Right forelimb (tissue), 1 donor: ENCODE measurements at places on chromosomes 12 and 14.
A peak's percentile ranks its signal among the peaks of the same experiment; 100 is the strongest.

DNA sequence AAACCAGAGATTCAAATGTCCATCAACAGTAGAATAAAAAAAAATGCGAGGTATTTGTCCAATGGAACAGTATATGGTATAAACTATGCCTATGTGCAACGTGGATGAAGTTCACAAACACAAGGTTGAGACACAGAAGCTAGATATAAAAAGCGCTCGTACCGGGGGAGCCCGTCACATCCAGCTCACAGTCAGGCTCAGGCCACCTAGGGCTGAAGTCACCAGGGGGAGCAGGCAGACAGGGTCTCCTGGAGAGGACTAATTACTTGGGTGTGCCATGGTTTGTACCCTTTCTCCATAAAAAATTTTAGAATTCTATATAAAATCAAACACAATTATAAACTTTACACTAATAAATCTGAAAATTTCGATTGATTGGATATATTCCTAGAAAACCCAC is 13.6 kb downstream of the AHNAK2 start:
- DNase-seq = no peak

DNA sequence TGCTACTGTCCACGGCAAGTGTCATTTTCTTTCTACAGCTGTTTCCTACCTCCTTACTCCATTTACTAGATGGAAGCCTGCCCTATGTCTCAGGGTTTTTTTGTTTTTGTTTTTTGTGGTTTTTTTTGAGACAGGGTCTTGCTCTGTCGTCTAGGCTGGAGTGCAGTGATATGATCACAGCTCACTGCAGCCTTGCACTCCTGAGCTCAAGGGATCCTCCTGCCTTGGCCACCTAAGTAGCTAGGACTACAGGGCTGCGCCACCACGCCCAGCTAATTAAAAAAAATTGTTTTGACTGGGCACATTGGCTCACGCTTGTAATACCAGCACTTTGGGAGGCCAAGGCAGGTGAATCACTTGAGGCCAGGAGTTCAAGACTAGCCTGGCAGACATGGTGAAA is 14.7 kb downstream of the TUBA1A start:
- DNase-seq = no peak

DNA sequence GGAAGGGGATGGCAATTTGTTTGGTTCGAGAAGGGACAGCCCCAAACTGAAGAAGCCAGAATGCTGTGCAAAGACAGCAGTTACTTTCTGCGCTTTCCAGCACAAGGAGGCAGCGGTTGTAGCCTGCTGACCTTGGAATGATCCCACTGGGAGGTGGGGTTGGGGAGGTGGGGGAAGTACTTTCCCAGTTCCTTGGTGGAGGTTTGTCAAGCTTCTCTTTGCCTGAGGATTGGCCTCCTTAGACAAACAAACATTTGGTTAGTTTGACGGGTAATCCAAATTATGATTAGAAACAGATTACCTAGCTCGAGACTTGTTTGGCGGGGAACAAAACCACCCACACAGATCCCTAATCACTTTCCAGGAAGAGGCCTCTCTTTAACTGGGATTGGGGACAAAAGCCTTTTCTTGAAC is 79.1 kb upstream of the EGLN3 start:
- peak; percentile 77 for DNase-seq

- no peak for DNase-seq
Measured at GRCh38 chr12:38391007-38391406, 74.4 kb downstream of the ALG10B start.

DNA sequence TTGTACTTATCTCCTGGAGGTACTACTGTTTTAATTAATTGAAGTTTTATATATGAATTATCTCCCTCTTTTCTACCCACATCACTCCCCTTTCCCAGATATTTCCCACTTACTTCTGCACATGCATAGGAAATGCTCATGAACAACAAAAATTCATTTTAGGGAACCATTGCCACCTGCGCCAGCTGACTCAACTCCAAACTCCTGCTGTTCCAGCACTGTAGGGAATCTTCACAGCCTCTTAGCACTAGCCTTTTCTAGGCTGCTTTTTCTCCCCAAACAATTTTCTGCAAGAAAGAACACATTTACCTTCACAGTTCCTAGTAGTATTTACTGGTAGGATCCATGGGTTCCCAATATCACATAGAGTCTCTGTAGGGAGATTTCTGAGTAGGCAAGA is 268.4 kb downstream of the LRFN5 start:
- DNase-seq = no peak

DNA sequence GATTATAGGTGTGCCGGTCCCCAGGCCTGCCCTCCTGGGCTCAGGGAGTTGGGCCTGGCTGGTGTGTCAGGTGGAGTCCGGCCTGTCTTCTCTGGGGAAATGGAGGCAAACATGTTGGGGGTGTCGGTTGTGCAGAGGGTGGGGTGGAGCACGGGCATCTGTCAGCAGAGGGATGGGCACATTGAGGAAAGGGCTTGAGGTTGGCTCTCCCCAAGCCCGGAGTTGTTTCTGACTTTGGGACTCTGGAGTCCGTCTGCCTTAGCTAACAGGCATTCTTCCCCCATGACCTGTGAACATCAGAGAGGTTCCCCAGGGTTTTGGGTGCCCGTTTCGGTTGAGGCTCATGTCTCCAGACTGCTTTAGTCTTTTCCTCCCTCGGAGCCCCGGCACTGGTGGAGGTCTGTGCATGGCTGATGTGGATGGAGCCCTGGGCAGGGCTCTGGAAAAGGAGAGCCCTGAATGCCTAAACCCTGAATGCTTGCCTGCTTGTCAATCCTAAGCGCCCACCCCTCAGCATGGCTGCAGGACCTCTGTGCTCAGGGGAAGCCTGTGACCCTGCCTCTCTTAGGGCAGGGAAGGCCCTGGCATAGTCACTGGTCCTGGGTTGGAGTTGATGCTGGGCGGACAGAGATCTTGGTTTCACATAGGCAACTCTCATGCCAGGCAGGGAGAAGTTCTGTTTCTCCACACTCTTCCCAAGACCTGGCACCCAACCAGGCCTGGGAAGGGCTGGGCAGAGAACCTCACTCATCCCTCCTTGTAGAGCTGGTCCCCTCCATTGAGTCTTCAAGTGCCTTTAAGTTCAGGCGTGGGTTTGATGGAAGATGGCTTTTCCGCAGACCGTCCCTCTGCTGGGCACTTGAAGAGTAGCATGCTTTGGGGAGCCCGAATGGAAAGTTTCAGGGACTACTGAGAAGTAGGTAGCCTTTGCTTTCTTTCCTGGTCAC is 12.9 kb downstream of the NYNRIN start:
- DNase-seq = no peak

DNA sequence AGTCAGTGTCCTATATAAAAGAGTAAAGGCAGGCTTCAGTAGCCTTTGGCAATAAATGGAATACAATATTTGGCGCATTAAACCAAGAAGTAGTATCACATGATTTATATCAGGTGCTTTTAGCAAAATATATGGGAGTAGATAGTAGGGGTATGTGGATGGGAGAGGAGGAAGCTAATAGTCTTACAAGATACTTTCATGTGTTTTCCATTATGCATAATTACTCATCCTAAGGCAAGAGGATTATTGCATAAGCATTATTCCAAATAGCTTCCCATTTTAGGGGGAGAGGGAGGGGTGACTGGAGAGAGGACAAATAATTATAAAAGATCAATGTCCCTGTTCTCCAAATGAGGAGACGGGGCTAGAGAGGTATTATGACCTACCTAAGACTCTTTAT is 104.3 kb downstream of the DUSP6 start:
- no peak for DNase-seq

- no peak for DNase-seq
Measured at GRCh38 chr14:74619672-74620131, 7.7 kb upstream of the LTBP2 start.

- no peak for DNase-seq
Measured at GRCh38 chr12:80293759-80294158, 150.3 kb upstream of the PTPRQ start.

- DNase-seq = no peak
Measured at GRCh38 chr12:46387670-46388069, 15.1 kb upstream of the SLC38A2 start.

DNA sequence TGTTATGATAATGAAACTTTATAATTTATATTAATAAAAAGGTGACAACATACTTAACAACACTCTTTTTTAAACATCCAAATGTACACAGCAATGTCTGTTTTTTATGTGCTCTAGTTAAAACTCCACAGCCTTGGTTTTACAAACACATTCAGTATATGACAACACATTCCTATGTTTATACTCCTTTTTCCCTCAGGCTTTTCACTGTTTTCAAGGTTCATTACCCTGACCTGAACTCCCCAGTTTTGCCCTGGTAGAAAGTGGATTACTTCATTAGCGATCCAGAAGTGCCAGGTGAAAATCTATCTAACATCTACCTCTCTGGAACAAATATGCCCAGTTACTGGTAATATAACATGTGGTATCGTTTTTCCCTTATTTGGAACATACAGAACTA is 340.2 kb upstream of the DDHD1 start:
- no peak for DNase-seq

- no peak for DNase-seq
Measured at GRCh38 chr12:108328420-108328819, 10.7 kb downstream of the CMKLR1 start.

DNA sequence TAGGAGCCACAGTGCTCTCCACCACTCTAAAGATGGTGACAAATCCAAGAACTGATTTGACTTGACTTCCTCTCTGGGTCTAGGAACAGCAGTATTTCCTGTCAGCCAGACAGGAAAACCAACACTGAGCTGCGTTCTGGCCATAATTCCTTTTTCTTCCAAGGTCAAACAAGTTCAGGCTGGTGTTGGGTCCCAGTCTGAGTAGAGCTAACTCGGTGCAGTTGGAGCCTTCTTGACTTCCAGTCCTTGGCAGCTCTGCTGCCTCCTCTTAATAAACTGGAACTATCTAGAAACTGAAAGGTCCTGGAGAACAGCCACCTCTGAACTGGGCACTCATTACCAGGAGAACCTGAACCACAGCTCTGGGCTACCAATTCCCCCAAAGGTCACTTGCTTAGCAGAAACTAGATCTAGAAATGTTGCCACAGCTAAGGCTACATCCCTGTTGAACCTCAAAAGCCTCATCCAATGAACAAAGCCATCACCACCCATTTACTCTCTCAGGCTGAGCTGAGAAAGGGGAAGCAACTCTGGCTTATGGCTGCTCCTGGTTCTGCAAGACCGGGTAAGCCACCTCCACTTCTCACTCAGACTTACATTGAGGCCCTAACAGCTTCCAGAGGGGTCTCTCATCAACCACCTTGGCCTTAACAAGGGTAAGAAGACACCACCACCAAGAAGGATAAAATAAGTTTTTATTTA is 27.7 kb downstream of the MAX start:
- DNase-seq = no peak

DNA sequence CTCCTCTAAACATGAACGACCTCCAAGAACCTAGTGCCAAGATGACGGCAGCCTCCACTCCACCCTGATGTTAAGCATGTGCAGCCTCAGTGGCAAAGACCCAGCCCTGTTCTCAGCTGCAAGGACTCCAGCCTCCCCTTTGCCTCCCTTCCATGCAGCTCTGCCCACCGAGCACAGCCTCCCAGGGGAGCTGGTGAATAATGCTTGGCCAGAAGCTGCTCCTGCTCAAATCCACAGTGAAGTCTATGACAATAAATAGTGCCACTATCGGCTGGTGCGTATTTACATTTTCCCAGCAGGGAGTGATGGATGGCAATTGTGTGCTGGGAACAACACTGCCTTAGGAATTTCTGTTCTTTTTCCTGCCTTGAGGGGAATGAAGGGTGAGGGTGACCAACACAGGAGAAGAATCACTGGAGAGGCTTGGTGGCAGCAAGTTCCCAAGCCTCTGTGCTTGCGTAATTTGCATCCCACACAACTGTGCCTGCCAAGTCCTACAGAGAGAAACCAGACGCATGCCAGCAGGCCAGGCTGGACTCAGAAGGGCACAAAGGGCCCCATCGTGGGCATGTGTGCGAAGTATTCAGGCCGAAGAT is 29.9 kb upstream of the TC2N start:
- no peak for DNase-seq

- DNase-seq = no peak
Measured at GRCh38 chr14:54606178-54606577, 39.2 kb downstream of the SAMD4A start.

GRCh38 chr12:592024-592505 is 71.2 kb downstream of the NINJ2 start:
- no peak for DNase-seq

DNA sequence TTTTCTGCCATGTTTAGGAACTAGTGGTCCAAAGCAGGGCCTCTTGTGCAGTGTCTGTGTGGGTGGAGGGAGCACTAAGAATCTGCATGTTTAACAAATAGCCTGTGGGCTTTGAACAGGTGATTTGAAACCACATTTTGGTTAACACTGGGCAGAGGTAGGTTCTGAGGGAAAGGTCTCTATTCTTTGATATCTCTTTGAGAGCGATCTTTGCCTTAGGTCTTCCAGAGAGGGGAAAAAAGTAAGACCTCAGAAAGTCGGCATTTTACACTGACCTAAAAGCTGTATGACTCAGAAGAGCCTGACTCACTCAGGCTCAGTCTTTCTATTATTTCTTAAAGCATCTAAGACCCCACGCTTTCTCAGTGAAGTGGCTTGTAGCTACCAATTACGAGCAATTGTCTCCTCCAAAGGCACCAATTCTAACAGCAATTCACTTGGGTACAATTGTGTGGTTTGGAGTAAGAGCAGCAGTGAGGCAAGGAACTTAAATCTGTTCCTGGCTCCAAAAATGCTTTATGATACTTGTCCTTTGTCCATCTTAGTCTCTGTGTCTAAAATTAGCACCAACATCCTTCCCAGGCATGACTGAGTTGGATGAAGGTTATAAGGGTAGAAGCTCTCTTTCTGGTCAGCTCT is 8.8 kb downstream of the EIF2B2 start:
- DNase-seq = no peak

- no peak for DNase-seq
Measured at GRCh38 chr12:80186727-80187217, 87.4 kb downstream of the OTOGL start.

GRCh38 chr14:80004871-80005270 is 206.4 kb downstream of the DIO2 start:
- DNase-seq = no peak

DNA sequence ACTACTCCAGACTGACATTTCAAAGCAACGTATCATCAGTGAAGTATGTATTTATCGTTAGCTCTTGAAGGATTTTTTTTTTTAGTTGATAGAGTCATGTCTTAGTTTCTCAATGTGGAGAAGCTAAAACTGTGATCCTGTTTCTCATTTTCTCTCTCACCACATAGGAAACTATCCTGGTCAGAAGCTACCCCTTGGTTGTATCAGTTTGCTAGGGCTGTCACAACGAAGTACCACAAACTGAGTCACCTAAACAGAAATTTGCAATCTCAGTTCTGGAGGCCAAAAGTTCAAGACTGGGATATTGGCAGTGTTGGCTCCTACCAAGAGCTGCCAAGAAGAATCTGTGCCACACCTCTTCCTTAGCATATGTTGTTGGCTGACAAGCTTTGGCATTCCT is 369.1 kb downstream of the RGS6 start:
- DNase-seq = no peak

GRCh38 chr14:90419200-90419599 is 22.4 kb downstream of the CALM1 start:
- DNase-seq = peak; percentile 75

DNA sequence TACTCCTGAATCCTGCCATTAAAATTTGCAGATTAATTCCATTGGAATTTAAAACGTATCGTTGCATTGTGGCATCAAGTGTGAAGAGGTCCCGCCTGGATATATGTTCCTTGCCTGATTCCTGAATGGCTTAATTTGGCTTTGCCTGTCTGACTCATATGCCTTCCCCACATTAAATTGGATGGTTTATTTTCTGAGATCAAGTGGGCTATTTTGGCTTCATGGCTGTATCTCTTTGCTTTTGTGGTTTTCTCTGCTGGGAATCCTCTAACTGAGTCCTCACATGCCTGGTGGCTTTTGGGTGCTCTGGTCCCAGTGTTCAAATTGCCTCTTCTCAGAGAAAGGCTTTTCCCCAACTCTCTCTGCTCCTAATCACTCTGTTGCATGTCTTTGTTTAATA is 127.9 kb upstream of the DYRK2 start:
- DNase-seq = no peak

GRCh38 chr14:61517911-61518384 is 177.4 kb upstream of the HIF1A start:
- no peak for DNase-seq
